ENCODE measurements at places on chromosomes 7 and 10.

DNA sequence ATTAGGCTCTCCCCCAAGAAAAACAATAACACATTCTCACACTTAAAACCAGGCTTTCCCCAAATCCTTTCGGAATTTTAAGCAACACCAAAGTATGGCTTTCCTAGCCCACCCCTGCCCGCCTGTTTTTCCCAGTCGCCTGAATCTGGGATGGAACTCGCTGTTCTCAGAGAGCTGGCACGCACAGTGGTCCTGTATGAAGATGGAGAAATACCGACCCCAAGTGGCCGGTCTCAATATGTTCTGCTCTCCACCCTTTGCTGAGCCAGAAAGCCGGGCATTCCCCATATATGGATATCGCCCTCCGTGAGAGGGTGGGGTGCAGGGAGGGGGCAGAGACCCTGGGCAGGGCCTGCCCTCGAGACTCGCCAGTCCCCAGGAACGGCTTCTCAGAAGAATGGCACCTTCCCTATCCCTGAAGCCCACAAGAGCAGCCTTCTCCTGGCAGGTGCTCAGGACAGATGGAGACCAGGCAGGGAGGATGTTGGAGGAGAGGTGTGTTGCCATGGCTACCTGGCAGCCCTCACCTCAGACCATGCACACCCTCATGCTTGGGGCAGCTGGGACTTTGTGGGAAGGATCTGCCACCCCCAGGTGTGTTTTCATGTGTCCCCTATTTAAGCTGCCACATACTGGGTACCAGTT is 3.4 kb downstream of the TACR2 start:
- DNase-seq = no peak

GRCh38 chr7:158500651-158501052 is 87.0 kb downstream of the PTPRN2 start:
- no peak for DNase-seq

DNA sequence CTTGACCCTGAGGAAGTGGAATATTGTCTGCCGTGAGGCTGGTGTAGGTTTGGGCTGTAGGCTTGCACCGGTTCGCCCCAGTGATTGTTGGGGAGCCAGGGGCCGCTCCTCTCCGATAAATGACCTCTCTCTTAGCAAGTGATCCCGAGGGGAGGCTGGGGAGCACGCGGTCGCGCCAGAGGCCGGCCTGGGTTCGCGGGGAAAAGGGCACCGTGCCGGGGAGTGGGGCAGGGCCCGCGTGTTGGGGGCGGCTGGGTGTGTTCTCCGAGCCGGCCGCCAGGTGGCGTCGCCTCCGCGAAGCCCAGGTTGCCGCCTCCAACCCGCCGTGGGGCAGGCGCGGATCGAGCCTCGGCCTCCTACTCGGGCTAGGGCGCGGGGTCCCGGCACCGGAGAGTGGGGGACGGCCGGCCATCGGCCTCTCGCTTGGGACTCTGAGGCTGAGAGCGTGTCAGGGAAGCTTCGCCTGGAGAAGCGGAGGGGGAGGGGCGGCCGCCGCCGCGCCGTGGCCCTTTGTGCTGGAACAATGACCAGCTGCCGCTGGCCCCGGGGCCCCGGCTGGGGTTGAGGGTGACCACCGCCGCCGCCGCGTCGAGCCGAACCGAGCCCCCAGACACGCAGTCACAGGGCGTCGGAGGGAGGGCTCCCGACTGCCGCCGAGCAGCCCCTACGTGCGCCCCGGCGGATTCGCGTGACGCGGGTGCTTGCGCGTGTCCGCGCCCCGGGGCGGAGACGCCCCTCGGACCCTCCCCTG is 442 bp upstream of the LZTS2 start:
- no peak for DNase-seq

- DNase-seq = no peak
Observed at GRCh38 chr7:25611196-25611595, 382.9 kb upstream of the NPVF start.

GRCh38 chr10:48598243-48598935 is 6.5 kb downstream of the ARHGAP22 start:
- DNase-seq = no peak

- no peak for DNase-seq
Observed at GRCh38 chr7:112236597-112236996, 30.1 kb downstream of the ZNF277 start.

GRCh38 chr10:59970396-59971368 is 64.3 kb upstream of the CCDC6 start:
- no peak for DNase-seq

DNA sequence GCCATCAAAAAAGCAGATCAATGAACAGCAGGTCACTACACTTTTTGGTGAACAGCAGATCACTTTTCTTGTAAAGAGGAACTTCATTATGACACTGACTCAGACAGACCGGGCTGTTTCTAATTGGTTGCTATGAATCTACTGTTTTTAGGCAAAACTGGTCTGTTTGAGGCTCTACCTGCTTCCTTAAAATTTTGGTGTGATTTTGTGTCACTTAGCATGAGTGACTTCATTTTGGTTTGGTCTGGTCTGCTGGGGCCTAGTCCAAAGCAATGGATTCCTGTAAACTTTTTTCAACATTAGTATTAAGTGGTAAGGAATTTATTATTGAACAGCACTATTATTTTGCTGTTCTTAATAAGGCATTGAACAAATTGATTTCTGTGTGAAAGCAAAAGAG is 41.8 kb upstream of the C10orf71 start:
- DNase-seq = no peak

DNA sequence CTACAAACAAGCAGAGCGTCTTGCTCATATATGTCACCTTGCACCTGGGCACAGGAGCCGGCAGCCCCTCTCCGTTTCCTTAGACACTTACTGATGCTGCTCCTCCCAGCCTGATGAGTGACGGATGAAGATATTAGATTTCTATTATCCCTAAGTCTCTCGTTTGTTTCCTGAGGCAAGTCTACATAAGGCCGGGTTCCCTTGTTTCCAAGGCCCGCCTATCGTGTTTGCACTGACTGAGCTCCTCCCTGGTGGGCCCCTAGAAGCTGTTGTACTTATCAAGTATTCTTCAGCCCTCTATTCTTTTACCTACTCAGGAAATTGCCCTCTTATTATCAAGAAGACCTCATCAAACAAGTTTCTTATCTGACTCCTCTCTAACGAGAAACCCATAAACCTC is 18.5 kb downstream of the SH3PXD2A start:
- DNase-seq = no peak

DNA sequence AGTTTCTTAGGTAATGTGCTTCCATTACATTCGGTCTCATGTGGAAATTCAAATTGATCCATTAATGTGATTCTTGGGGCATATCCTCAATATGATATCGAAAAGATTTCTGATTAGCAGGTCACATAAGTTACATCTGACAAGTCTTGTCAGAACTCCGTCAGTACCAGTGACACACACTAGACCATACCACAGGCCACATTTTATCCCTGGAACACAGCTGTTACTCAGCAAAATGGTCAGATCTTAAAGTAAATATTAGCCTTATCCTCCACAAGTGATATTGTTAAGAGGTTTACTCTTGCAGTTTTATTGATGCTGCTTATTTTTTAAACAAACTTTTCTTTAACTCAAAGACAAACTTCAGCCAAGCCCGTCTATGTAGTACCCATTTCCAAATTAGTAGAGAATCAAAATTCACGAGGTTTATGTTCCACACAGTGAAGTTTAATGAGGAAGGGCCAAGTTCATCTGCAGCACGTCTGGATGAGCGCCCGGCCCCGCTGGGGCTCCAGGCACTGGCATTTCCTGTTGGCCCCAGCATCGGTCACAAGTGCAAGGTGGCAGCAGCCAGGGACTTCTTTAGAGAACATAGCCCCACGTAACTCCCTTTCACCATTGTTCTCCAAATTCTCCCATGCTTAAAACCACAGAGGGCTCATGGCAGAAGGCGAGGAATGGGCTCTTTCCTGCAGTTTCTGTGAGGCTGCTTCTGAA is 132.2 kb downstream of the VIPR2 start:
- no peak for DNase-seq

DNA sequence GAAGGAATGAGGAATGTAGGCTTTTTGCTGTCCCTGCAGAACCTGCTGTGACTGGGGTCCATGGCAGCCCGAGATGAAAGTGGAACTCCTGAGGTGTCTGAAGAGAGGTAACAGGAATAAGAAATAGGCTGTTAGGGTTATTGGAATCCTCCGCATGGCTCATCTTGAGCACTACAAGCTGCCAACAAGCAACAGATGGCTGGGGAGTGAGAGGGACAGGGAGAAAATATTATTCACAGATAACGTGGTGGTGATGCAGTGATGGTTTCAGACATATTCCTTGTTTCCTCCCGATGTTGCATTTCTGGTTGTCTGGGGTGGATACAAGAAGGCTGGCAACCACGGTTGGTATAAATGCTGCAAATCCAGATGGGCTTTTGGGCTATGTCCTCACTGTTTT is 46.1 kb downstream of the AP3M1 start:
- no peak for DNase-seq

DNA sequence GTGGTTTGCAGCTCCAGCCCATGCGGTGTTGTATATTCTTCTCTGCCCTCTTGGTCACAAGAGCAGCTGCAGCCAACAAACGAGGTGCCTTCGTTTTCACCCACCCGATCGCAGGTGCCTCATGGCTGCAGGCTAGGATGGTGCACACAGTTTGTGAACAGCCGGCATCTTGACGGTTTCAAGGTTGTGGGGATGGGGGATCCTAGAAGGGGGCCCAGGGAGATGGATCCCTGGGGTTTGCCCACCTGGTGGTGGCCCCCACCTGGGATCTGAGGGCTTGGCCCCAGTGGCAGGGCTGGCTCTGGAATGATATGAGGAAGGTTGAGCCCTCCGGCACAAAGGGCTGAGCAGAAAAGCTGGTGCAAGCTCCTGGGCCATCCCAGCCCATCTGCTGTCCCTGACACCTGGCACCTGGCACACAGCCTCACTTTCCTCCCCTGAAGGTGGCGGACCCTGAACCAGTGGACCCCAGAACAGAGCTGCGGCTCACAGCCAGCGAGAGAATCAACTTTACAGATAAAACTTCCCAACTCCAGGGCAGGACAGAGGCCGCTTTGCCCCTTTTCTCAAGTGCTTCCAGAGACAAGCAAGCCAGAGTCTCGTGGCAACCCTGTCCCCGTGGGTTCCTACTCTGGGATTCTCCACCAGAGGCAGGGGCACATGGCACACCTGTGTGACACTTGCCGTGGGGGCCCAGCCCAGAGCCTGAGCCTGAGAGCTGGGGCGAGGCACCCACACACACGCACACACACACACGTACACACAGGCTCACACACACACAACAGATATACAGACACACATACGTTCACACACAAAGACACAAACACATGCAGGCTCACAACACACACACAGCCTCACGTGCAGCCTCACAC is 177.3 kb upstream of the PPP2R2D start:
- DNase-seq = no peak

- no peak for DNase-seq
Observed at GRCh38 chr7:16627236-16627635, 18.3 kb downstream of the ANKMY2 start.

DNA sequence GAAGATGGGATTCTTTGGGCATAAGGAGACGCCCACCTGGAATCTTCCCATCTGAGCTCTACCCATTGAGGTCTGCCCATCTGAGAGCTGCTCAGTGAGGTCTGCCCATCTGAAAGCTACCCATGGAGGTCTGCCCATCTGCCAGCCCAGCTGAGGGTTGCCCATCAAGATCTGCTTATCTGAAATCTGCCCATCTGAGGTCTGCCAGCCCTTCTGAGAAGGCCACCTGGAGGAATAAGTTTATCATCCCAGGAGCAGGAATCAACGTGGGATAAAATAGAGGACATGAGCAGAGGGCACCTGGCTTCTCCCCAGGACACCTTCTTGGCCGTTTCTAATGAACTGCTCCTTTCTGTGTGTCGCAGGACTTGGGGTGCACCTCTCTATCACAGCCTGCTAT is 35.3 kb upstream of the PDZD8 start:
- DNase-seq = no peak

DNA sequence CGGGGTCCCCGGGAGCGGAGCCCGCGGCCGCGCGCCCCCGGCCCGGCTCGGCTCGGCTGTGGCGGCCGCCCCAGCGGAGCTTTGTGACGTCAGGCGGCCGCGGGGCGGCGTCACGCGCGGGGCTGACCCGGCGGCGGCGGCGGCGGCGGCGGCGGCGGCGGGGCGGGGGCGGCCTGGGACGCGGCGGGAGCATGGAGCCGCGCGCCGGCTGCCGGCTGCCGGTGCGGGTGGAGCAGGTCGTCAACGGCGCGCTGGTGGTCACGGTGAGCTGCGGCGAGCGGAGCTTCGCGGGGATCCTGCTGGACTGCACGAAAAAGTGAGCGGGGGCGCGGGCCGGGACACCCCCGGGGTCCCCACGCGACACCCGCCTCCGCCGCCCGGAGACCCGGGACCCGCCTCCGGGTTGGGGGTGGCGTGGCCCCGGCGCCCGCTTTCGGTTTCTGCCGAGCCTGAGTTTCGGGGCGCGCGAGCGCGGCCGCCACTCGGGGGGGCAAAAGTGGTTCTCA is at the start of gene PWWP2B:
PWWP2B (plus strand) TSS at position 165 of the 506 bp plus-strand sequence; CDS start at position 192, 27 bp downstream.
- no peak for DNase-seq

- DNase-seq = no peak
Observed at GRCh38 chr10:117271427-117271826, 30.5 kb downstream of the SLC18A2 start.

GRCh38 chr10:64175271-64175962 is 654.2 kb downstream of the REEP3 start:
- no peak for DNase-seq

DNA sequence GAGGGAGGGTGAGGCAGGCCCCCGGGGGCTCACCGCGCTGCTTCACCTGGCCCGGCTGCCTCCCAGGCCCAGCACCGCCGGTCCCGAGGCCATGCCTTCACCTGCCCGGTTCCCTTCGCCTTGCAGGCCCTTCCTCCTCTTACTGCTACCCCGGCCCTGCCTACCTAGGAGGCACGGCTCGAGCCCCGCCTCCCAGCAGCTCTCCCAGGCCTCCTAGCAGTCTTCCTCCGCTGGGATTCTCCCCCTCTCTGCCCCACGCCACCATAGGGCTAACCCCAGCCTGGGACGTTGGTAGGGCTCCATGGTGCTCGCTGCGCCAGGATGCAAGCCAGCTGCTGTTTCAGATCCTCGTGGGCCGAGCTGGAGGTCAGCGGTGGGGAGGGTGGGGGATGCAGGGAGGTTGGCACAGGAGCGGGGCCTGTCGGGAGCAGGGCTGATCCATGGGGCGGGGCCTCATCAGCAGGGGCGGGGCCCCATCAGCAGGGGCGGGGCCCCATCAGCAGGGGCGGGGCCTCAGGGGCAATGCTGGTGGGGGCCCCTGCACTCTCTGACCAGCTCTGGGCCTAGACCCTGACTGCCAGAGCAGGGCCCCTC is 63.3 kb downstream of the RASGEF1A start:
- no peak for DNase-seq

GRCh38 chr7:129959471-129960203 is 6.9 kb upstream of the UBE2H start:
- DNase-seq = no peak

Data from epithelial cell of proximal tubule (primary cell).